ENCODE measurements at places on chromosomes 7 and 10. TPM values are rescaled to one million over a fixed set of nuclear protein-coding genes. Genes with fewer than 3 reads are reported as not detected.
A peak's percentile ranks its signal among the peaks of the same experiment; 100 is the strongest.

DNA sequence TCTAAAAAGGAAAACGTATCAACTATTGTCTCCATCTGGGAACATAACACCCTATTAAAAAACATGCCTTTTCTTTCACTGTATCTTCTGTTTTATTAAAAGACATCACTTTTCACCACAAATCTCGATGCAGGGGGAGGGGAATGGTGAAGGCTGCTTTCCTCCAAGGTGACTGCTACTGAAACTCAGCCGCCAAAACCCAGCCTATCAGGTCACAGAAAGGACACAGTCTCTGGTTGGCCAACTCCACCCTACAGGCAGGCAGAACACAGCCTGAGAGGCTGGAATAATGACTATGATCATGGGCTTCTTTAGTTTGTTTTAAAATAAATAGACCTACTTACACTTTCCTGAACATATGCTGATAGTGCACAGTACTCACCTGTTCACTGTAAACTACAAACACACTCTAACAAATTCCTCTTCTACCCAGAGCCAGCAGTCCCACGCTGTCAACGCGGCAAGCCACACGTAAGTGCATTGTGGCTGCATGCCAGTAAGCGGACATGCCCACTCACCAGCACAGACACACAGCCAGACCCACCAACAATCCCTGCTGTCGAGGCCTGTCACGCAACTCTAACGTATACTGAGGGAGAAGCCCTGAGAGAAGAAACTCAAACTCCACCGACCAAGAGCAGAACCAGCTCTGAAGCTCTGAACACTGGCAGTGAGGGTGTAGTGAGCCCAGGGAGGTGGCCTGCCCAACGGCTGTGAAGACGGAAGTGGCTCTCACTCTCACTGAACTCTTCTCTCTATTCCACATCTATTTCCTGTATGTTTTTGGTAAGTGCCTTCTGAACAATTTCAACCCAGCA lies 41.8 kb downstream of the NCAPG2 start:
- DNase-seq, result peak; percentile 6

ZNF680 gene
- 20.4 TPM for total RNA-seq

DNA sequence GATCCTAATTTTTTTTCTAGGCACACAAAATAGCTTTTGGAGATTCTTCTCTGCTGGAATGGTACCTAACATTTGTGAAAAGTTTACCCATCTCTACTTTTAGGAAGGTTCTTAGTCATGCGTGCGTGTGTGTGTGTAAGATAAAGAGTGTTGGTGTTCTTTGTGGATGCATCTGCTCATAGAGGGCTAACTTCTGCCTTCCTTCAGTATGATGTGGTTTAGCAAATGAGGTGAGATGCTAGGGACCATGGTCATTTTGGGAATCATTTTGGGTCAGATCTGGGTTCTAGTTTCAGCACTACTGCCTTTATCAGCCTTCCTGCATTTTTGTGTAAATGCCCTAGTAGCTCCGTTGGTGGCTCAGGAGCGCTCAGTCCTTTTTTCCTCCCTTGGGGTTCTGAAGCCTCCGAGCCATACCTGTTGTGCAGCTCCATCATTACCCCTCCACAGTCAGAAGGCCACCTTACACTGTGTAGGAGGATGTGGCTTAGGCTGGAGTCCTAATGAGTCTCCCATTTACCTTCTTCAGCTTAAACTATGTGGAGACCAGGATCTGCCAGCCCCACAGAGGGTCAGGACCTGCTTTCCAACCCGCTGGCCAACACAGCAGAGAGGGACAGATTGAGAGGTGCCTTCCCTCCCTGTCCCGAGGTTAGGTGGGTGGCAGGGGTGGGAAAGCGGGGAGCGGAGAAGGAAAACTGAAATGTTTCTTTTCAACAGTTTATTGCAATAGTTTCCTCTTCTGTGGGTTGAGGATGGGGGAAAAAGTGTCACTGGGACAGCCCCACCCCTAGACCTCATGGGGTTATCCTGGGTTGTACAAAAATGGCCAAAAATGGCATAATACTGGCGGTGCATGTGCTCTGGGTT lies 31.2 kb downstream of the TSPAN14 start:
- no peak for DNase-seq

DNA sequence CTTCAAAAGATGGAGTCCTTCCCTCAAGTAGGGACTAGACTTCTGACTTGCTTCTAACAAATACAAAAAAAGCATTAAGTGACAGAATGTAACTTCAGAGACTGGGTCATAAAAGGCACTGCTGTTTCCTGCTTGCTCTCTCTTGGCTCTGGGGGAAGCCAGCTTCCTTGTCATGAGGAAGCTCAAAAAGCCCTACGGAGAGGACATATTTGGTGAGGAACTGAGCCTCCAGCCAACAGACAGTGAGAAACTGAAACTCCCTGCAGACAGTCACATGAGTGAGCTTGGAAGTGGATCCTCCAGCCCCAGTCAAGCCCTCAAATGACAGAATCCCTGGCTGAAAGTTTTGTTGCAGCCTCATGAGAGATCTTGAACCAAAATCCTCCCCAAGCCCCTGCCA lies 26.3 kb upstream of the SLC35G1 start:
- no peak for DNase-seq

- DNase-seq, result peak; percentile 81
These were observed 88.9 kb upstream of the KLF6 start for GRCh38 chr10:3873728-3874461.

ACTL6B gene
- total RNA-seq, result not detected

MMRN2 gene
- total RNA-seq, result 5.1 TPM

DNA sequence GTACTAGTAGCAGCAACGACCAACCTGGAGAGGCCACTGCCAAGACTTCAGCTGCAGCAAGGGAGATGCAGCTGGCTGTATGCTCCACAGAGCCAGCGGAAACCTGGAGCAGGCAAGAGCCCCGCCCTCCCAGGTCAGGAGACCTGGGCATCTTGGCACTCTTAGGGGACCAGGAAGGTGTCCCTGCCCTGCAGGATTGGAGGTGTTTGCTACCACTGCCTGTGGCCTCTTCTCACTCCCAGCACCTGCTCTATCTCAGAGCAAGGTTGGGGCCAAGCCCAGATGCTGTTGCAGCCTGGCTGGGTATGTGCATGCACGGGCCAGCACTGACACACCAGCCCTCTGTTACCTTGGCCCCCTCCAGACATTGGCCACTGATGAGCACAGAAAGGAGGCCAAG lies 1512.8 kb downstream of the REEP3 start:
- no peak for DNase-seq

GRCh38 chr7:46485481-46486065 lies 564.5 kb upstream of the IGFBP3 start:
- peak; percentile 83 for DNase-seq

DNA sequence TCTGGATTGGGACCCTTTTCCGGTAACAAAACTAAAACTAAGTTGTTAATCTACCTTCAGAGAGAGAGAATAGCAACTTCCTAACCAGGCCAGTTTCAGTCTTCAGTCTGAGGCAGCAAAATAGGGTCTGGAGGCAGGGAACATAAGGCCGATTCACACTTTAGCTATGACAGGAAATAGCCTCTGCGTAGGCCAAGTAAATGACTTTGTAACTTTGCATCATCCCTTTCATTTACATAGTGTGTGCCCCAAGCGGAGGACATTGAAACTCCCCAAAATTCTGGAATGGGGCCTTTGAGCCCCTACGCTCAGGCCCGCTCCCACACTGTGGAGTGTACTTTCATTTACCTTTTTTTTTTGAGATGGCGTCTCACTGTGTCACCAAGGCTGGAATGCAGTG lies 1.7 kb upstream of the UPP1 start:
- DNase-seq, result peak; percentile 82

DNA sequence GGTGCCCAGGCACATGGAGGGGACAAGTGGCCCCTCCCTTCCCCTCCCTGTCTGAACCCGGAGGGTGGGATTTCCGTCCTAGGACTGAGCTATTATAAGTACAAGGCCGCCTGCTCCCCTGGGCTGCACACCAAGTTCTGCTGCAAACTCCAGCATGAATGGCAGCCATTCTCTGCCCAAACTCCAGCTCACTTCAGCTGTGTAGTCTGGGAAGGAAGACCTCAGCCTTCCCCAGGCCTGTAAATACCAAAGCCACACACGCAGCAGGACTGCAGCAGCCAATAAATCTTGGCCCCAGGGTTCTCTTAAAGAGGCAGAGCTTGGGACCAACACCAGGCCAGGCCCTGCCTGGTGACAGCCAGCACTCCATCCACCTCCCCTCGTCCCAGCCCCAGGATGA lies 291.3 kb upstream of the ZMIZ1 start:
- peak; percentile 78 for DNase-seq

BHLHA15 gene
- not detected for total RNA-seq

CTAGE6 gene
- 4.5 TPM for total RNA-seq

DNA sequence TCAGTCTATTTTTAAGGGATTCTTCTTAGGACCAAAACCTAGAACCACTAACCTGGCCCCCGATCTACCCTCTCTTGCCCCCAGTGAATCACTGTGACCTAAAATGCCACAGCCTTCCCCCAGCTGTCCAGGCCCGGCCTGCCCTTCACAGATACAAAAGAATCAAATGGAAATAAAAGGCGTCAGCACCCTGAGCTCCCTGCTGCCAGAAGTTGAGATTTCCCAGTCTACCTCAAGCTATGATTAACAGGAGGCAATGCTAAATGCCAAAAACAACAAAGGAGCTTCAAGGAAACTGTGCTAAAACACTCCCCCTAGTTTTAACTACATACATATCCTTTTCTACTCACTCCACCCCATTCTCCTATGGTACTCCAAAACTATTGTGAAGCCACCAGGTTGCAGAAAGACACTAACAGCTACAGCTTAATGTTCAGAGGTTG lies 67.8 kb downstream of the GSAP start:
- DNase-seq, result peak; percentile 96

- peak; percentile 98 for DNase-seq
These were observed 177.1 kb upstream of the SVIL start for GRCh38 chr10:29811751-29812427.

- no peak for DNase-seq
These were observed 26.2 kb downstream of the PON1 start for GRCh38 chr7:95298091-95298490.

MLLT10 gene
- 36.1 TPM for total RNA-seq

GRCh38 chr10:7337431-7338171 lies 73.2 kb downstream of the SFMBT2 start:
- no peak for DNase-seq

PRLHR gene
- not detected for total RNA-seq

DNA sequence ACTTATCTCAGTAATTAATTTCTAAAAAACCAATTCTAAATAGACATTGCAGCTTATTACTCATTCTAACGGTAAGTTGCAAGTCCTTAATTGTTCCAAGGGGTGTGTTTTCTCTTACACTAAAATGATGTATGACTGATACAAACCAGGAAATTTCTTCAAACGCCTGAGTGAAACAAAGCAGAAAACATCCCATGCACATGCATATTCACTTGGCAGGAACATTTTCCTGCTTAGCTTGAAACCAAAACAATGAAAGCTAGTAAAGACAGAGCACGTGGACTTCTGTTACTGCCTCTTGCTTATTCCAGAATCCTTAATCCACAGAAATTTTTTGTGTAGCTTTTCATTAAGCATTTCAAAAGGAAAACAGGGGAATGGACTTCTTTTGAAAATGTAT lies 187.7 kb downstream of the MTERF1 start:
- peak; percentile 76 for DNase-seq

DNA sequence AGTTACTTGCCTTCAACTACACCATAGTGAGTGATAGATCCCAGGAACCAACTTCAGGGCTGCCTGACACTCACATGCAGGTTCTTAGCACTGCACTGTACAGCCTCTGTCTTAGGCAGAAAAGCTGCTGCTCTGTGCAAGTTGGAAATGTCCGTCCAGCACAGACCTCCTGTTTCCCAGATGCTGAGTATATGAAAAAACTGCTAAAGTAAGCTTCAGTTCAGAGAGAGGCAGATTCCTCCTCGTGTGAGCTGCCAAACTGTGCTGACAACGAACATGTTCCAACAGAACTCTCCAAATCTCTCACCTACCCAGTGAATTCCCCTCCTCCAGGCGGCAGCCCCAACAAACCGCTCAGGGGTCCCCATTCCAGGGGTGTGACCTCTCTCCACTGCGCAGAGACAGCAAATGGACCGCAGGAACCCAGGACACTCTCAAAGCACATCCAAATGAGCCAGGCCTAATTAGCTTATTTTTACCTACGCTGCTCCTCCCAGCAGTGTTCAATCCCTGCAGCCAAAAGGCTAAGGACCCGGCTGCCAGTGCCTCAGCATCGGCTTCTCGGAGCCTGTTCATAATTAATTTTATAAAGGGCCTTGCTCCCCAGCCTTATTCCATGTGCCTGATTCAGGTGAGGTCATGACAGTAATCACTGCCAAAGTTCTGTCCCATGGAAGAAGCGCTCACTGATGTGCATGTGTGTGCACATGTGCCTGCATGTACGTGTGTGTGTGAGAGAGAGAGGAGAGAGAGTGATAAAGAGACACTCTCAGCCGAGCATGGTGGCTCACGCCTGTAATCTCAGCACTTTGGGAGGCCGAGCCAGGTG lies 159.5 kb upstream of the AUTS2 start:
- DNase-seq, result no peak

NANOS1 gene
- total RNA-seq, result 2.7 TPM

DNA sequence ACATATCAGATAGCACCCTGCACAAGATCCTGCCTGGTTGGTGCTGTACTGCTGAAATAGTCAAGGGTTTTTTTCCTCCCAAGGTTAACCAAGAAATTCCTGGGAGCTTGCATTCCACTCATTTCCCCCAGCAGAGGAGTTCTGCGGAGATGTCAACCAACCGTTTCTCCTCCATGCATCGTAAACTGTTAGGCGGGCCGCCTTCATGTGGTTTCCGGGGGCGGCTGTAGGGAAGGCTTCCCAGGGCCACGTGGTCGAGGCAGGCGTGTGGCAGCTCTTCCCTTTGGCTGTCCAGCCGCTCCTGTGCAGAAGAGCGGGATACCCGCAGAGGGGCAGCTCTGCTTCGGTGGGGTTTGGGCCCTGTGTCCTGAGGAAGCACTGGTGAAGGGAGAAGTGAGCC lies 113.7 kb downstream of the RGS10 start:
- no peak for DNase-seq

TMEM236 gene
- 0.09 TPM for total RNA-seq

- DNase-seq, result no peak
These were observed 27.2 kb upstream of the WNT2 start for GRCh38 chr7:117350027-117350426.

DNA sequence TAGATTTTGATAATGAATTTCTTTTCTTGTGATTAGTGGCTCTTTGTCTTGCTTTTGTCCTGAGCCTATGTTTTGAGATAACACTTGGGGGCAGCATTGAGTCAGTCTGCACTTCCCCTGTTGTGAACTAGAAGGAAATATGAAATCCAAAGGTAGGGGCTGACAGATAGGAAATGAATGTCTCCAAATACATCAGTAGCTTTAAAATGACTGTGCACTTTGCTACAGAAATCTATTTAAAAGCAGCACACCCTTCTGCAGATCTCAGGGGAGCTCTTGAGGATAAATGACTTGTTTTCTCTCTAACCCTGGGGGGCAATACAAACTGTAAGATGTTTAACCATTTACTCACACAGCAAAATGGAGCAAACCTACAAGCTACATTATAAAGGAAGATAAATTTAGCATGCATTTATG lies 176.0 kb upstream of the MYO3A start:
- peak; percentile 31 for DNase-seq

GRCh38 chr7:7582596-7582995 lies 15.9 kb downstream of the MIOS start:
- DNase-seq, result no peak

- DNase-seq, result no peak
These were observed 66.8 kb downstream of the MINDY4 start for GRCh38 chr7:30838008-30838407.
